ENCODE measurements at places on chromosomes 1 and 21. TPM values are rescaled to one million over a fixed set of nuclear protein-coding genes. Genes with fewer than 3 reads are reported as not detected.

GRCh38 chr21:15667010-15667409, 62.8 kb upstream of the USP25 start:
- no peak for DNase-seq

DNA sequence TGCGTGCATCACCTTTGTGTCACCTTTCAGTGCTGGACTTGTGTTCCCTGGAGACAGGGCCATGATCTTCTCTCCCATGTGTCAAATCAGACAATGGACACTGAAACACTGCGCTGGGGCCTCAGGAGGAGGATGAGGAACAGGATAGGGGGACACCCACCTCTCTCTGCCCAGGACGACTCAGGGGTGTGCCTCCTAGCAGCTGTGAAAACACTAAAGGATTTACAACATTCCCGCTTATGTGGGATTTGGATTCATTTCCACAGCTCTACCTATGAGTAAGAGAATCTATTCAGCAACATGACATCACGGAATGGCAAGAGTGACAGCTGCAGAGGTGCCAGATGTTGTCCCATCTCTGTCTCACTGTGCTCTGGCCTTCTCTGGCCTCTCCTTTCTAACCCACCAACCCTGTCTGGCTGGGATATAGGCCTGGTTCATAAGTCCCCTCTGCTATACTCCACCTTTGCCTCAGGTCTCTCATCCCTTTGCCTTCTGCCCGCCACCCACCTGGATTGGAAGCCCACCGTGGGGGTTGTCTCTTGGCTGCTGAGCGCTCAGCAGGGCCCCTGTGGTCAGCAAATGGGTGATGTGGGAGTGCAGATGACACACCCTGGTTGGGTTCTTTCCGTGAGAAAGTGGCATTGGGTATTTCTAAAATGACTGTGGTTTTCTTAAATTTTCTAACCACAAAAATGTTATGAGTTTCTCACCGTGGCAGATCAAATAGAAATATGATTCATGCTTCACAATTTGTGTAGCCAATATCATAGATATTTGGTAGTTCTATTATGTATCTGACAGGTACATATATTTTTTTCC, 47.1 kb upstream of the TLR5 start:
- DNase-seq: no peak

DNA sequence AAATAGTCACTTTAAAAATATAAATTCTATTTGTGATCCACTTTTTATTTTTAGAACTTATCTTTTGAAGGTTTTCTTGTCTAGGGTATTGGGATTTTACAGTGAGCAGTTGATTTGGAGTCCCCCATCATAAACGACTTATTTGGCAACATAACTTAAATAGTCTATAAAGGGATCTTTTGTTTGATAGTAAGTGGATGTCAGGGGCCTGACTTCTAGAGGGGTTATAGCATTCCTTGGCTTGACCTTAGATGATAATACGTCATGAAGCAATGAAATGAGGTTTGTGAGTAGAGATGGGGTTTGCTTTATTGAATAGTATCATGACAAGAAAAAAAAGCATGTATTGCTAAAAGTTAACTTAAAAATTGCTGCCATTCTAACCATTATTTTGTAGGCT, 17.8 kb downstream of the VPS45 start:
- DNase-seq: no peak

GRCh38 chr1:248808876-248809275, 16.8 kb downstream of the SH3BP5L start:
- DNase-seq: no peak

- DNase-seq: no peak
Measured at GRCh38 chr1:204087893-204088528, 15.1 kb downstream of the SOX13 start.

GRCh38 chr1:66752000-66752592, at the start of gene DYNLT5:
TSS of gene DYNLT5 (plus strand) at chr1:66752459. CDS start at chr1:66754659, 2,200 bp downstream.
- DNase-seq: peak; percentile 72

GRCh38 chr1:173410133-173410793, 66.9 kb upstream of the PRDX6 start:
- no peak for DNase-seq

DNA sequence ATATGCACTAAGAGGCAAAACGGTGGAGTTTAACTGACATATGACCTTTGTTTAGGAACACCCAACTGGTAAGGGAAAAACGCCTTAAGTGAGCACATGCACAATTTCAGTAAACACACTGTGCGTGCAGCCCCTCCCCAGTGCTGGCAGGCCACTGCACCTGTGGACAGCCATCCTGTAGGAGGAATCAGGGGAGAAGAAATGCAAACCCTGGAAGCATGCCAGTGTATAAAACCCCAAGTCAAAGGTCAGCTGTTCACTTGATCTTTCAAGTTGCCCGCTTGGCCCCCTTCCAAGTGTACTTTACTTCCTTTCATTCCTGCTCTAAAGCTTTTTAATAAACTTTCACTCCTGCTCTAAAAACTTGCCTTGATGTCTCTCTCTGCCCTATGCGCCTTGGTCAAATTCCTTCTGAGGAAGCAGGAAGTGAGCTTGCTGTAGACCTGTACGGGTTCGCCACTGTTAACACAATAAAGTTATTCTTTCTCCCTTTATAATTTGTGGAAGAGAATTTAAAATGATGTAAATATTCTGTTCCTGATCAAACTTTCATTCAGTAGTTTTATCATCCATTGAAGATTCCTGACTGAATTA, 31.8 kb downstream of the USP25 start:
- DNase-seq: no peak

- DNase-seq: no peak
Measured at GRCh38 chr21:14817311-14817710, 247.5 kb downstream of the NRIP1 start.

GRCh38 chr1:222618880-222619596, 1.1 kb downstream of the MIA3 start:
- peak; percentile 30 for DNase-seq

DNA sequence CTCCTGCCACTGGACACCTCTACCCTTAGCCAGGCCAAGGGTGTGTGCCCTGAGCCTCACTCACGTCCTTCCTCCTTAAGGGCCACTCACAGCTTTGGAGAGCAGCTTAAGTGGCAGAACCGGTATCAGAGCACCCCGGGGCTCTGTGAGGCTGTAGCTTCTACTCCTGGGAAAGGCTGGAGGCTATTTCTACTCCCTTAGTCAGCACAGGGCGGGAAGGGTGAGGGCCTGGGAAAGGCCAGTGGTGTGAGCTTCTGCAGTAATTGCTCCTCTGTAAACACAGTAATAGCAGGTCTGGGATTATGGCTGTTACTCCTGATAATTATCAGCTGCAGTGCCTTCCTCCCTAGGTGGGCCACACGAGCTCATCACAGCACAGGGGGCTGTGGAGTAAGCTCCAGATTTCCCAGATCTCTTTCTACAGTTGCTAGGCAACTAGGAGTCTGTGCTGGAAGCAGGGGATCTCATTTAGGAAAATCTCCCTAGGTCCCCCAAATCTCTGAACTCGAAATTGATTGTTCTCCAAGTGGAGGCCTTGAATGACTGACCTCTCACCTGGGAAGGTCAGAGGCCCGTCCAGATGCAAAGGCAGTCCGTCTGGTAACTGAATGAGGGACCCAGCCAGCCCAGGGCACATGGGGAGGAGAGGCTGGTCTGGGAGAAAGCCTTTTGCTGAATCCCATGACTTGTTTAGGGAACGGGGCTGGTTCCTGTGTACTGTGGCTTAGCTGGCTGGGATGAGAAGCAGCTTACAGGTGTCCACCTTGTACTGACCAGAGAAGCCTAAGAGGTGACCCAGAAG, 29.3 kb downstream of the IER5 start:
- no peak for DNase-seq

DNA sequence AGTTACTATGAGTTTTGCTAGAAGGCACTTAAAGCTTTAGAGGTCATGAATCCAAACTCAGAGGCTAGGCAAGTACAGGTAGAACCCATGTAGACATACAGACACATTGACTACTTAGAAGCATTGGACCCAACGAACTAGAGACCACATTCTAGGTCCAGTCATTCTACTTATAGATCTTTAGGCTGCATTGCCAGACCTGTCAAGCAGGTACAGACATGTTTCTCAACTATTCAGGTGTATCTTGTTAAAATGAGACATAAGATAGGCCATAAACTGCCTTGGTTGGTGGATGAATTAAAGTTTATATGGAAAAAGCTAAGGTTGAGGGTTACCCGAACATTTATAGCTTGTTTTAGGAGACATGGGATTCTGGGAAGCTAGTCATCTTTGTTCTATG, 6.5 kb downstream of the ZP4 start:
- DNase-seq: no peak

GRCh38 chr1:95323123-95323522, 89.1 kb downstream of the RWDD3 start:
- peak; percentile 4 for DNase-seq

DNA sequence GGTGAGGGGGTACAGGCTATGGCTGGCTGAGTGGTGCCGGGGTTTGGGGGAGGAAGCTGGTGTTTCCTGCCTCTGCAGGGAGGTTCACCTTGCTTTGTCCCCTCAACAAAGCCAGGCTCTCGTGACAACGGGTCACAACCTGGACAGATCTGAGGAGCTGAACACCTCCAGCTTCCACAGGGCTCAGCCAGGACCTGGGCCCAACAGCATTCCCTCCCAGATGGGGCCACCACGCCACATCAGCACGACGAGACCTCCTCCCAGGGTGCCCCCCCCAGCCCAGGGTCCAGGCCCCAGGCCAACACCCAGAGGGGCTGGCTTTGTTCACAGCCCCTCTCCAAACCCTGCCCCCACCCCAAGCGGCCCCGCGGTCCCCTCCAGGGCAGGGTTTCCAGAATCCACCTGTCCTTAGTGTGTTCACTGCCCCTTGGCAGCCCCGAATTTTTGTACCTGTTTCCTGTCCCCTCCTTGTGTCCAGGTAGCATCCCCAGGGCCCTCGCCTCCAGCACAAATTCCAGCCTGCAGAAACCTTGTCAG, 34.7 kb downstream of the UBE2G2 start:
- DNase-seq: no peak

DNA sequence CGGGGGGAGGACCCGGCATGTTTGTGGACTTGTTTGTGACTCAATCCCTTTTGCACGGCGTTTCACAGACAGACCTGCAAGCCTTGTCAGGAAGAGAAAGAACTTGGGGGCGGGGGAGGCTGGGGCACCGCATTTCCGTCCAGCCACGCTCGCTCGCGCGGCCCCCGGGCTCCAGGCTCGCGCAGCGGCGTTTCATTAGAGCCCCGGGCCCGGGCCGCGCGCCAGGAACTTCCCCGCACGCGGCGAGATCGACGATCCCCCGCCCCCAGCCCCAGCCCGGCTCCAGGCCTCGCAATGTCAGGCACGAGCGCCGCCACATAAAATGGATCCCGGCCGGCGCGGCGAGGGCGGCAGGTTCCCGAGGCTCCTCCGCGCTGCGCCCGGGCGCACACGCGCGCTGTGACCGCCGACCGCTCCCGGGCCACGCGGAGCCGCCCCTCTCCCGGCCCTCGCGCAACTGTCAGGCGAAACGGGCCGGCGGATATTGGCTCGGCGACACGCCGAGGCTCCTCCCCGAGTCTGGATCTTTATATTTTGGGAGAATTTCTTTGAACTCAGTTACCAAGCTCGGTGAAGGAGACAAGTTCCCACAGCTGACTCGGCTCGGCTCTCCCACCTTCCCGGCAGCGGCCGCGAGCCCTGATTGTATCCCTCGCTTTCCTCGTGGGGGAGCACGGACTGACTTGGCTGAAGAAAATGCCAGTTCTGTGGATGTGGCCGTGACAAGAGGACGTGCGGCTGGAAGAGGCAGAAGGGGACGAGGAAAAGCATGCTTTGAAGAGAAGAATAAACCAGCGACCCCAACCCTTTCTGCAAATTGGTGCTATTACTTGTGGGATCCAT, at the start of gene KIF26B:
KIF26B (plus strand) TSS at position 557 of the 843 bp plus-strand sequence. CDS start 440 bp downstream, outside the sequence.
- DNase-seq: peak; percentile 49

- peak; percentile 6 for DNase-seq
Measured at GRCh38 chr1:228037401-228038386, 30.9 kb downstream of the WNT3A start.

DNA sequence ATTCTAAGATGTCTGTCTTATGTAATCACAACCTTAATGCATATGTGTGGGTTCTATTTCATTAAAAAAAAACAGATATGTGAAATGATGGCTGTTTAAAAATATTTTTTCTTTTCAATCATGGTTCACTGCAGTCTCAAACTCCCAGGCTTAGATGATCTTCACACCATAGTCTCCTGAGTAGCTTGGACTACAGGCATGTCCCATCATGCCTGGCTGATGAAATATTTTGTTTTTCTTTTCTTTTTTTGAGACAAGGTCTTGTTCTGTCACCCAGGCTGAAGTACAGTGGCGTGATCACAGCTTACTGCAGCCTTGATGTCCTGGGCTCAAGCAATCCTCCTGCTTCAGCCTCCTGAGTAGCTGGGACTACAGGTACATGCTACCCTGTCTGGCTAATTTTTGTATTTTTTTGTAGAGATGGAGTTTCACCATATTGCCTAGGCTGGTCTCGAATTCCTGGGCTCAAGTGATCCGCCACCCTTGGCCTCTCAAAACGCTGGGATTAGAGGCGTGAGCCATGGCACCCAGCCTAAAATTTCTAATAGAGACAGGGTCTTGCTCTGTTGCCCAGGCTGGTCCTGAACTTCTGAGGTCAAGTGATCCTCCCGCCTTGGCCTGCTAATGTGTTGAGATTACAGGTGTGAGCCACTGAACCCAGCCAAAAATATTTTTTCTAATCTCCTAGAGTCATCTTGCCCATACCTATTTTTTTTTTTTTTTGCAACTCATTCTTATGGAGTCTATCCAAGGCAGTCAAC, 67.6 kb downstream of the GIPC2 start:
- no peak for DNase-seq

GRCh38 chr1:109985247-109986053, 885 bp downstream of the AHCYL1 start:
- no peak for DNase-seq

DNA sequence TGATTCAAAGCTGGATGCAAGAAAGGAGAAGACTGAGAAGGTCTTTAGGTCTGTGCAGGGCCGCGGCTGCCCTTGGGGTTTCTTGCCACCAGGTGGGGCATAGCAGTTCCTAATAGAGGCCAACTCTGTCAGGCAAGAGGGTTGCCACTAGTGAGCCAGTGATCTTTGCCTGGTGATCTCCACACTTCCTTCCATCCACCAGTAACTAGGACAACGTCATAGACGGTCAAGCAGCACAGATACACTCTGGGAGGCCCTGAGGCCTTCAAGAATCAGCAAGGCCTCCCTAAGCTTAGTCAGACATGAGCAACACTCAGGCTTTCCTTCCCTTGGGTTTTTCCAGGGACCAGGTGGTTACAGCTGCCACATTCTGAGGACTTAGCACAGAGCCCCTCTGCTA, 32.9 kb upstream of the ATP2B4 start:
- DNase-seq: no peak

DNA sequence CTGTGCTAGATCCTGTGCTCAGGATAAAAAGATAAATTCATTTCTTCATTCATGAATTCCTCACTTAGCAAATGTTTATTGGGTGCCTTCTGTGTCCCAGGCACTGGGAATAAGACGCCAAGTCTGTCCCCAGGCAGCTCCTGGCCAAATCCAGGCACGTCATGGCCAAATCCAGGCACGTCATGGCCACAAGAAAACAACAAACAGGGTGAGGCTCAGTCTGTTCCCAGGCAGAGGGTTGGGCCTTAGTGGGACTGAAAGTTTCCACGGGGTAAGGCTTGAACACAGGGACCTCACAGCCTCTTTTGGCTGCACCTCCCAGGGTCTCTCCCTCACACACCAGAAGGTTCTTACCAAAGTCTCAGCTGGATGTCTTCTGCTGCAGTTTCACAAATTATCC, 95.7 kb downstream of the PAX7 start:
- DNase-seq: no peak

- no peak for DNase-seq
Measured at GRCh38 chr1:83839566-83840173, 159.3 kb downstream of the TTLL7 start.

Gene TSPEAR
- not detected for total RNA-seq

Gene TMEM82
- total RNA-seq: not detected

Gene CASZ1
- total RNA-seq: 5.1 TPM

Gene IVL
- total RNA-seq: not detected

Gene TRIM46
- 9.6 TPM for total RNA-seq

Gene C1orf21
- 8.5 TPM for total RNA-seq

Gene CACNA1E
- total RNA-seq: not detected

Gene CYYR1
- 23.8 TPM for total RNA-seq

Gene DDR2
- 30.8 TPM for total RNA-seq
